Upper lobe of right lung (tissue), 1 donor: ENCODE measurements at places on chromosomes 1 and 21. TPM values are rescaled to one million over a fixed set of nuclear protein-coding genes. Genes with fewer than 3 reads are reported as not detected.
A peak's percentile ranks its signal among the peaks of the same experiment; 100 is the strongest.

- no peak for DNase-seq
Observed at GRCh38 chr21:43926196-43926595, 61.2 kb downstream of the AGPAT3 start.

The IL10 gene
- 0.67 TPM for total RNA-seq

DNA sequence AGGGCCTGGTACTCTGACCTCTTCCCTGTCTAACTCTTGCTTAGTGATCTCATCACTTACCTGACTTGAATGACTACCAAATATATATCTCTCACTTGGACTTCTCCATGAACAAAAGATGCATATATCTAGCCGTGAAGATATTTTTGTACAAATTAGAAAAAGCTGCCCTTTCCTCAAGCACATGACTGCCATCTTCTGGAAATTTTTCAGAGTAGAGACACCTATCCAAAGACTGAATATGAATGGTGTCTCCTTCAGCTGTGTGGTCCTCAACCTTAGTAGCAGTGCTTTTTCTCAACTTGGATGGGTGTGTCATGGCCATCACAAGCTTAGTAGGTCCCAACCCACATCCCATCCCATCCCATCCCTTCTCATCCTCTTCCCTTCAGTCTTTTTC, 142.3 kb downstream of the DNM3 start:
- no peak for DNase-seq

DNA sequence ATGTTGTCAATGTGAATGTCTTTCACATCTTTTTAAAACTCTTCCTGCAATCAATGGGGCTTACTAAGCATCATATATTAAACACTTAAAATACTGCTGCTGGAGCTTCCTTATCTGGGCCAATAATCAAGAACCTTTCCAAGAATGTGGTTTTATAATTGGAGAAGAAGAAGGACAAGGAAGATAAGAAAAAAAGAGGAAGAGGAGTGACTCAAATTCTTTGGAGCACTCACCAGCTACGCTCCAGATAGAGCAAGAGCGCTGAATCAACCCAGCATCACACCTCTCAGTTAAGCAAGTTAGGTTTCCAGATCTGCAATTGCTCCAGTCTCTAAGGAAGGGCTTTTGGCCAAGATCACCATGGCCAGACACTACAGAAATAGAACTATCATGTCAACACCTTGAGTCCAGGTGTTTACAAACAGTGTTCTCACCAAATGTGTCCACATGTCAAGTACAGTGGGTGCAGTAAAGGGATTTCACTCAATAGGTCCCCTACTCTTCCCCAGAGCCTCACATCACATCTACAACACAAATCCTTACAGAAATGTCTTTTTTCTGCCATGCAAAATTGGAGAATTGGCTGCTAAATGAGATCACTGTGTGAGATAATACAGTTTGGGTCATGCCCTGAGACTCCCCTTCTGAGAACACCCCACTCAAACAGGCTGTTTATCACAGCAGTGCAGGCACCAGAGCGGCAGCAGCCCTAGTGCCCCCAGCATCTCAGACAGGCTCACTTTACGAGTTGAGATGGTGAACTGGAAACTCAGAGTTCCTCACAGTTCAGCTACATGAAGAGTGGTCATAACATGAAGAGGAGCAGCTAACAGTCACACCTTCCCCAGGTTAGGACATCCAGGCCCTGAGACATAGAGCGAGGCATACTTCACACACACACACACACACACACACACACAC, 1.7 kb upstream of the SPRR2B start:
- DNase-seq = no peak

The OR6F1 gene
- total RNA-seq = not detected

The SPRR1B gene
- total RNA-seq = not detected

- DNase-seq = no peak
Observed at GRCh38 chr1:18943914-18944572, 12.4 kb downstream of the IFFO2 start.

- no peak for DNase-seq
Observed at GRCh38 chr1:23400324-23401114, 24.0 kb downstream of the TCEA3 start.

The CSMD2 gene
- total RNA-seq = 0.67 TPM

GRCh38 chr1:200896531-200897196, 2.0 kb downstream of the INAVA start:
- peak; percentile 86 for DNase-seq

GRCh38 chr1:2580691-2581090, 5.9 kb upstream of the PRXL2B start:
- peak; percentile 53 for DNase-seq

DNA sequence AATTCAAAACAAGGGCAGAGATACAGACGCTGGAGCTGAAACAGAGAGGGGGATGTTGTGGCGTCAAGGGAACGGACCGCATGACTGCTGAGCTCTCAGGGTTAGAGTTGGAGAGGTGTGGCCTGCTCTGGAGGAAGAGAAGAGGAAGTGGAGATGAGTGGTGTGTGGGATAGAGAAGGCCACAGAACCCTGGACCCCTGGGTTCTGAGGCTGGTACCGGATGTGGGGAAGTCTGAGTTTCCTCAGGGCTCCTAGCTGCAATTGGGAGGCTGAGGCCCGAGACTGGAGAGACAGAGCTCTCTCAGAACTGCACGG, 1.8 kb downstream of the BCAN start:
- DNase-seq = no peak

GRCh38 chr21:14545906-14546480, at the start of gene SAMSN1:
TSS of gene SAMSN1 (minus strand) at chr21:14546315. CDS start at chr21:14546261, 54 bp downstream.
- no peak for DNase-seq

DNA sequence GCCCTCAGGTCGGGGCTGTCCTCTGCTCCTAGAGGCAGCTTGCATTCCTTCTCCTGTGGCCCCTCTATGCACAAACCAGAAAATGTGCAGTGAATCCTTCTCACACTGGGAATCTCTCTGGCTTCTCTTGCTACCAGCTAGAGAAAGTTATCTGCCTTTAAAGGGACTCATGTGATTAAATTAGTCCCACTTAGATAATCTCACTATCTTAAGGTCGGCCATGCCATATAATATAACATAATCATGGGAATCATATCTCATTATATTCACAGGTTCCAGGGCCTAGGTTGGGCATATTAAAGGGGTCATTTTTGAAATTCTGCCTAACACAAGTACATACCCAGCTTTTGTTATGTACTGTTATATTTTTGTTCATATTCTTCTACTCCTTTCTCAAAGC, 31.4 kb downstream of the PTGFR start:
- no peak for DNase-seq

GRCh38 chr1:58874757-58875755, 91.2 kb upstream of the JUN start:
- DNase-seq = no peak

The ICOSLG gene
- 11.3 TPM for total RNA-seq

GRCh38 chr1:214516434-214517326, 34.7 kb downstream of the PTPN14 start:
- DNase-seq = no peak

DNA sequence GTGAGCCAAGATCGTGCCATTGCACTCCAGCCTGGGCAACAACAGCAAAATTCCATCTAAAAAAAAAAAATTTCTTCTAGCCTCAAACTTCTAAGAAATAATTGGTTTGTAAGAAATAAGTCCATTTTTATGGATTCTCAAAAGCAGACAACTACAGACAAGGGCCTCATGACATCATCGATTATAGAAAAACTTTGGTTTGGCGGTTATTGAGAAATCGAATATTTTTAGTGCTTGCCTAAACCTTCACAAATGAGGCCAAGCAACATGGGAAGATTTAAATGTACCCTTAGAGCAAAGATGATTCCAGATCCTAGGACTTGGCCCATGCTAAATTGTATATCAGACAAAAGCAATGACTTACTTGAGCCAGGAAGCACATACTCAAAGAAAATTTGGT, 27.8 kb upstream of the MX1 start:
- DNase-seq = no peak

The OLIG1 gene
- total RNA-seq = 1.6 TPM

DNA sequence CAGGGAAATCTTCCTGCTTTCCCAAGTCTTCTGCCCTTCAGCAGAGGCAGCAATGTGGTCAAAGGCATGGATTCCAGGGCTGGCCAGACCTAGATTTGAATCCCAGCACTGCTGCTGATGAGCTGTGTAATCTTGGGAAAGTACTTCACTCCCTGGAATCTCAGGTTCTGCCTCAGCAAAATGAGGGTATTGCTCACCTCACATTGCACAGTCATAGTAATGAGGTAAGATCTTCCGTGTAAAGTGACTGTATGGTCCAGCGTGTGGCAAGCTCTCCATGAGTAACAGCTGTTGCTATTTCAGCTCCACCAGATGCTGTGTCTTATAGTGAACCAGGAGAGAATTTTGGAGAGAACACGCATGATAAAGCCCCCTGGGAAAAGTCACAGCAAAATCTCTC, 56.1 kb upstream of the F3 start:
- DNase-seq = no peak

GRCh38 chr21:35738347-35738961, 321.9 kb downstream of the SETD4 start:
- DNase-seq = no peak

The SGIP1 gene
- total RNA-seq = 19.8 TPM

The PTAFR gene
- total RNA-seq = 31.6 TPM

- DNase-seq = no peak
Observed at GRCh38 chr1:150622303-150622975, 7.0 kb downstream of the ENSA start.

The NR5A2 gene
- 8.1 TPM for total RNA-seq

DNA sequence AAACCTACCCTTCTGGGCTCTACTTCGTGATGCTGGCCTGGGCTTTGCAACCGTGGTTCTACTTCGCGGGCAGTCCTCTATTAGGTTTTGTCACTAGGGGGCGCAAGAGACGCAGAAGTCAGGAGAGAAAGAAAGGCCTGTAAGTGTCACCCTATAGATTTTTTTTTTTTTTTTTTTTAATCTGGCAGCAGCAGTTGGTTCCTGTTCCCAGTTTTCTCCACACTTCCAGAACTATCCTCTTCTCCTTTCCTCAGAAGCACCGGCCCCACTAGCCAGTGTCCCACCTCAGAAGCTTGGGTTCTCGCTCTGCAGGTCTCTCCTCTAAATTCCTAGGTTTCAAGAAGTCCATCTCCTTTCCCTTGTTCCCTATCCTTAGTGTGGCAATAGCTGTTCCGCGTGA, 9.1 kb upstream of the LCE2D start:
- no peak for DNase-seq

The MSH4 gene
- total RNA-seq = 0.96 TPM

The SLAMF7 gene
- total RNA-seq = 9.2 TPM
